T-helper 17 cell (primary cell): ENCODE measurements at places on chromosomes 12 and 14. TPM values are rescaled to one million over a fixed set of nuclear protein-coding genes. Genes with fewer than 3 reads are reported as not detected.

SIX4 gene
- total RNA-seq, result not detected

PLEKHG7 gene
- total RNA-seq, result 0.60 TPM

DDN gene
- 0.62 TPM for total RNA-seq

LAG3 gene
- total RNA-seq, result 4.6 TPM

TMEM19 gene
- total RNA-seq, result 11.8 TPM

RNASE3 gene
- total RNA-seq, result not detected

TMEM132D gene
- total RNA-seq, result not detected

CABP1 gene
- total RNA-seq, result not detected

PPP1R1A gene
- total RNA-seq, result not detected

ACVRL1 gene
- total RNA-seq, result not detected

LGALS3 gene
- total RNA-seq, result 38.7 TPM

ARHGAP9 gene
- total RNA-seq, result 225 TPM

GXYLT1 gene
- total RNA-seq, result 5.8 TPM

CLEC4E gene
- 2.0 TPM for total RNA-seq

TOX4 gene
- total RNA-seq, result 97.3 TPM

FAM181A gene
- not detected for total RNA-seq

PRH2 gene
- total RNA-seq, result not detected

PRB2 gene
- not detected for total RNA-seq

TRPV4 gene
- total RNA-seq, result not detected

NFATC4 gene
- not detected for total RNA-seq

GPR84 gene
- 0.99 TPM for total RNA-seq

MYF6 gene
- total RNA-seq, result not detected

FOXA1 gene
- not detected for total RNA-seq

MGP gene
- total RNA-seq, result not detected

ALG10B gene
- total RNA-seq, result 6.9 TPM

PAPLN gene
- not detected for total RNA-seq

TC2N gene
- 214 TPM for total RNA-seq

KLHL33 gene
- total RNA-seq, result 0.39 TPM

OR4K5 gene
- not detected for total RNA-seq
